ENCODE measurements at places on chromosomes 2 and 18.

GRCh38 chr2:6398421-6398820 lies 467.3 kb downstream of the CMPK2 start:
- DNase-seq = no peak

- no peak for DNase-seq
Measured at GRCh38 chr18:77249569-77250500, at the start of gene GALR1. TSS of gene GALR1 (plus strand) at chr18:77249848. CDS start at chr18:77250549, 701 bp downstream.

- DNase-seq = no peak
Measured at GRCh38 chr2:30694286-30695055, 112.8 kb downstream of the CAPN13 start.

DNA sequence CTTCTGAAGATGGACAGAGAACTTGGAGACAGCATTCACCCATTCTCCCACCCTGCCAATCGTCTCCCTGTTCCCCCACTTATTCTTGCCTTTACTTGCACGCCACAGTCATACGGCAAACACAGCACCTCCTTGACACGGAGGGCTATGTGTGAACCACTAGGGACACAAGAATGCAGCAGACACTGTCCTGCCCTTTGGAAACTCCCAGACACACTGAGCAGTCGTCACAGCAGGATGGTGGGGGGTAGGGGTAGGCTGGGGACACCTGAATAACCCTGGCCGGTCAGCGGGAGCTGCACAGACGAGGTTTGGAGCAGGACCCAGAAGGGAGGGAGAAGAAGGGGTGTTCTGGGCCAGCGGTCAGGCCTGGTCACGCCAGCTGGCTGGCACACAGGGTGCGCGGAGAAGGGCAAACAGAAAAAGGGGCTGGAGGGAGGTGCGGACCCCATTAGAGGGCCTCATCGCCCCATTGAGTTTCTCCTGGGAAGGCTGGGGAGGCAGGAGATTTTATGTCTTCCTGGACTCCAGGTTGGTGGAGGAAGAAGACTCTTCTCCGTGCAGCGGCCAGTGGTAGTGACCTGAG lies 40.0 kb upstream of the FOSL2 start:
- DNase-seq = no peak

- DNase-seq = no peak
Measured at GRCh38 chr2:168490946-168491605, 35.0 kb downstream of the CERS6 start.

- DNase-seq = no peak
Measured at GRCh38 chr2:234836271-234836670, 115.5 kb upstream of the SH3BP4 start.

DNA sequence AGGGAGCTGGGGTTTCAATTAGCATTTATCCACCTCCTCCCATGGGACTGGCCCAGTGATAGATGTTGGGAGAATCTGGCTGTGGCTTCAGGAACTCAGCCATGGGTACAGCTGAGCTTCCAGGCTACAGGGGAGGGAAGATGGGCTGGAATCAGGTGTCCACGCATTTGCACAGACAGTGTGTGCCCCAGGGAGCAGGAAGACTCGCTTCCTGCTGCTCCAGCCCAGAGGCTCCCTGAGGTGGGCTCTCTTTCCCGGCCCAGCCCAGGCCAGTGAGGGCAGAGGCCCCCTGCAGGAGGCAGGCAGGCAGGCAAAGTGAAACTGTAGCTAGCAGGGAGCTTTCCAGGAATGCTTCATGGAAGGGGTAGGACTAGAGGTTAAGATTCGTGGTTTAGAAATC lies 28.7 kb downstream of the DYSF start:
- DNase-seq = no peak

GRCh38 chr18:46155641-46156051 lies 51.5 kb downstream of the HAUS1 start:
- no peak for DNase-seq

DNA sequence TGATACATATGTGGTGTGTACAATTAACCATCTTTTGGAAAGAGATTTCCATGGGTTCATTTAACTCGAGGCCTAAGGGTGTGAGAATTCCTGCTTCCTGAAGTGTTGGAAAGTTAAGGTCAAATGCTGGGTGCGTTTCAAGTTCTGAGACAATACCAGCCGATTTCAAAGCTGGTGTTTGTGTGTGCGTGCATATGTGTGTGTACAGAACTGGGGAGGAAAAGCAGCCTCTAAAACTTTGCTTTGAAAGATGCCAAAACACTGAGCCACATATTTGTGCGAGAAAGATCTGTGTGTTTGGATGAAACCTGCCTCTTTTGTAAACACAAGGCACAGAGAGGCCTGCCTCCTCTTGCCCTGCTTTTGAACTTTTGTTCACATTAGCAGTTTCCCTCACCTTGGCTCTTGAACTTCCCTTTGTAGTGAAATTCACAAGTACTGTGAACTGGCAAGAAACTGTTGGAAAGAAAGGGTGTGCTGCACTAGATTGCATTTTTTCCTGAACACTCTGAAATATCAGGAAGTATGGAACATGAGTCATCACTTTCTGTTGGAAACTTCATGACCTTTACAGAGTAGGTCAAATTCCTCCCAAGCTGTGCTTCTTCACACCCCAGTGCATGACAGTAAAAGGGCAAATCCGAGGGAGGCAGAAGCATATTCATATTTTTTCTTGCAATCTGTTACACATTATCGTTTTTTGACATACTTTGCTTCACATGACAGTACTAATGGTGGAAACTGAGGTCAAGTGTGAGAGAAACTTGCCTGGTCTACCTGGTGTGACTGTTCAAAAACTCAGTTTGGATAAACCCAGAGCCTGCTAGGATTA lies 20.0 kb upstream of the CAVIN2 start:
- no peak for DNase-seq

Data from Ammon's horn (tissue), 1 donor.